ENCODE measurements at places on chromosomes 12 and 14.

DNA sequence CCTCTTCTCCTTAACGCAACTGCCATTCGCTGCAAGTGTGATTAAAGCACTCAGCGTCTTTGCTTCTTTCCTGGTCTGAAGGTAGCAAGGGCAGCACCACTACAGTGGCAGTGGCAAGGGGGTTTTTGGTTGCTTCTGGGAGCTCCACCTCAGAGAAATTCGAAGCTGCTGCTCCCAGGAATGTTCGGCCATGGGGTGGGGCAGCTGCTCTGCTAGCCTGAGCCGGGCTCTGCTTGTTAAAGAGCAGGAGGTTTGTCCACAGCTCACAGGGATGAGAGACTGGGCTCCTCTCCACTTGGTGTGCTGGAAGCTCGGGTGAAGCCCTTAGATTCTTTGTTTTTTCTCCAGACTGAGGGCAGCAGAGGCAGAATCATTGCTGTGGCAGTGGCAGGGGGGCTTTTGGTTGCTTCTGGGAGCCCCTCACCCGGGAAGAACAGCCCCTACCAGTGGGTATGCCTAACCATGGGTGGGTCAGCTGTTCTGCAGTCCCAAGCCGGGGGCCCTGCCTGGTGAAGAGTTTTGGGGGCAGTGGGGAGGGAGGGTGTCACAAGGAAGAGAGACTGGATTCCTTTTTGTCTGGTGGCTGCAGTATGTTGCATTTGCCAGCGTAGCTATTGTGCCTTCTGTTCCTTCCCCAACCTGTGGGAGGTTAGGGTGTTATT is 340.2 kb downstream of the AEBP2 start:
- no peak for DNase-seq

DNA sequence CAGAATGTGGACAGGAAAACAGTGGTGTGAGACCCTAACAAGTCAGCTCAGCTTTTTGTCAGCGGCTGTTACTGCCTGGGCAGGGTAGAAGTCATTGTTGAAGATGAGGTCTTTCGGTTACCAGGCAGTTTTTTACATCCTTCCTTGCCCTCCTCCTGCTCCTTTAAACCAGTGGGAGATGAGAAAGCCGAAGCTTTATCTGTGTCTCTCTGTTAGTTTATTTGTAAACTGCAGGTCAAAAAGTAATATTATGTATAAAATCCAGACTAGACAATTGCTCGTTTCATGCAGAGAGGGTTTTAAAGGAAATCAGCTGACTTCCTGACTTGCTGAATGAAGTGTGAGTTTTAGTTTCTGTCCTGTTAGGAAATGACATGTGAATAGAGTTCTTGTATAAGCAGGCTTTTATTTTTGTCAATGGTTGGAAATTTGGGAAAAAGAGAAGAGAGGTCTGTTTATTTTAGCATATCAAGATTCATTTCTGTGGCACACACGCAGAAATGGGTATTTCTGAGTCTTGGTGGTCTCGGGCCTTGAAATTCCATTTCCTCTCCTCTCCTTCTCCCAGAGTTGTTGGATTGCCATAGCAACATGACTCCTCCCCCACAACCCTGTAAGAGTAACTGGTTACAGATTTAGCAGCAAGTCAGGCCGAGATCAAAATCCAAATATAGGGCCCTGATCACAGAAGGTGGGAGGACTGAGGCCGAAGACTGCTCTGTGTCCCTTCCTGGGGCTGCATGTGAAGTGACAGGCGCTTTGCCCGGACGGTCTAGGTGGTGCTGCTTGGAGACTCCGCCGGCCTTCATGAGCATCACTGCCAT is 60.8 kb downstream of the SAMD4A start:
- DNase-seq, result peak; percentile 27

GRCh38 chr12:99392091-99392850 is 255.3 kb upstream of the GARIN6 start:
- DNase-seq, result no peak

DNA sequence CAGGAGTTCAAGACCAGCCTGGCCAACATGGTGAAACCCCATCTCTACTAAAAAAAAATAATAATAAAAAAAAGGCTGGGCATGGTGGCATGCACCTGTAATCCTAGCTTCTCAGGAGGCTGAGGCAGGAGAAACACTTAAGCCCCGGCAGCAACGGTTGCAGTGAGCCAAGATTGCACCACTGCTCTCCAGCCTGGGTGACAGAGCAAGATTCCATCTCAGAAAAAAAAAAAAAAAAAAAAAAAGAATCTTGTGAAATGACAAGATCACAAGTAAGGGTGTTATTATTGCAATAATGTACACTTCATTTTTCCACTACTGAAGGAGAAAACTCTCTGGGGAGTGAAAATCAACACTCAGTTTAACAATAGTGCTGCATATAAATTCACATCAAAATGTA is 8.8 kb upstream of the PTGR2 start:
- no peak for DNase-seq

DNA sequence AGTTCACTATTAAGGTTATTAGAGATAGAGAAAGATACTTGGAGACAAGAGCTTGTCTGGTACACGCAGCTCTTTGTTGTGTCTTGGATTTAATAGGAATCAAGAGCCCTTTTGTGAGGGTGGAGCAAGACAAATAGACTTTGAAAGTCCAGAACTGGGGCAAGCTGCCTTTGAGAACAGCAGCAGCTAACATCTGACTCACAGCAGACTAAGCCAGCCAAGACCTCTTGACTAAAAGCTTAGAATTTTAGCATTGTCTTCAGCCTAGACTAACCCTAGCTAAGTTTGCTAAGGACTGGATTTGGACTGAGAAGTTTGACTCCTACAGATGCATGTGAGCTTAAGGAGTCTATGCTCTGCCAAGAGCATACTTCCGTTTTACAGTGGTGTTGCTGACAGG is 201.9 kb upstream of the RBM19 start:
- DNase-seq, result no peak

DNA sequence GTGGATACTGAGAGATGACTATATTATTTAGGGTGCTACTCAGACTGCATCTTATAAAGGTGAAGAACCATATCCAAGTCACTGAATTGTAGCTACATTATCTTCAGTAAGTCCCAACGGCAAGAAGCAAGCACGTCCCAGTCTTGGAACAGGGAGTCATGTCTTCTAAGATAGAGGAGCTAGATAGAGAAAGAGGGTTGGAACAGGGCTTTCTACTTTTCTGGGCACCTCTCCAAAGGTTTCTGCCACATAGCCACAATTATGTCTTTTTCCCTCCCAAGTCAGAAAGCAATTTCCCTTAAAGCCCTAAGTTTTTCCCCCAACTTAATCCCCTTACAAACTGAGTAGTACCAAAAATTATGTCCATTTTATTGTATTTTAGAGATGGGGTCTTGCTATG is 22.4 kb downstream of the MAPK1IP1L start:
- DNase-seq, result no peak

- DNase-seq, result no peak
These were observed 2.5 kb downstream of the GSC start for GRCh38 chr14:94767321-94767878.

GRCh38 chr12:11927286-11927935 is 143.3 kb upstream of the BCL2L14 start:
- no peak for DNase-seq

- DNase-seq, result no peak
These were observed 485 bp downstream of the PPP4R4 start for GRCh38 chr14:94174604-94175010.

DNA sequence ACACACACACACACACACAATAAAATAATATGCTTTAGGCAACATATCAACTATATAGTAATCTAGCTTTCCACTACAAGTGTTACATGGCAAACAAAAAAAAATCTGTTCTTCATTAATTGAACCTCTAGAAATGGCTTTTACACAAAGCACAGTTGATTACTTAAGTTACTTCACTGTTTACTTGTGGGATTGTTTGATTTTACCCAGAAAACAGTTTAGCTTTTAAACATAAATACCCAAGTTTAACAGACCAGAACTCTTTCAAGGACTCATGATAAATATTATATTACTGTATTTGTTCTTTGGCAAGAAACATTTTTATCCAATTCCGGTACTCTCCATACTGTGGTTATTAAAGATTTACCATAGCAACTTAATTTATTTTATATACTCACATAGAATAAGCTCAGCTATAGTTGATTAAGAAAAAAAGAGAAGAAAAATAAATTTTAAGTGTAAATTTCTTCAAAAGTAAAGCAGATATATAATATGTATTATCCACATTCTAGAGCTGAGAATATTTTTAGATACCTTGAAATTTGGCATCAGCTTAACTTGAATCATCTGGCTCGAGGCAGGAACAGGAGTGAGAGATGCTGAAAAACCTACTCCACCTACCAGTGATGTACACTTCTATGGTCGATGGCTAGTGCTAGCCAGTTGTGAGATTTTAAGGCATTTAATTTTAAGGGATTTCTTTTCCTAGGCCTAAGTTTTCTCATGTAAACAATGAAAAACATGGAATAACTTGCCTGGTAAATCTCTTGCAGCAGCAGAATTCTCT is 126.0 kb downstream of the BTG1 start:
- no peak for DNase-seq

GRCh38 chr14:105492031-105492970 is 1.3 kb downstream of the TEDC1 start:
- DNase-seq, result no peak

DNA sequence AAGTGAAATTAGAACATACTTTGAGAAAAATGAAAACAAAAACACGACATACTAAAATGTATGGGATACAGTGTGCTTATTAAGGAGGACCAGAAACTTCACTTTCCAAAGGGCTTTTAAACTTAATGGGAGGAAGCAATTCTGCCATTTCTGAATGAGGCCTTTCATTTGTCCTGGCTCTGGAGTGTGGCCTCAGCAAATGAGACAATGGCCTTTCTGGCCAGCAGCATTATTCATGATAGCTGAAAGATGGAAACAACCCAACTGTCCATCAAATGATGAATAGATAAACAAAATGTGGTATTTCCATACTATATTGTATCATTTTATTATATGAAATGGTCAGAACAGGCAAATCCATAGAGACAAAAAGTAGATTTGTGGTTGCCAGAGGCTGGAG is 338.6 kb downstream of the CEP128 start:
- DNase-seq, result no peak

GRCh38 chr12:54028314-54029201 is at the start of gene HOXC6:
Gene HOXC6, plus strand, starts transcription at chr12:54028440. Its CDS starts 82 bp downstream, at chr12:54028522.
- no peak for DNase-seq

- no peak for DNase-seq
These were observed at the start of gene SIX1 for GRCh38 chr14:60648934-60649874. Gene SIX1, minus strand, starts transcription at chr14:60649477. Its CDS starts 288 bp downstream, at chr14:60649189.

GRCh38 chr14:72824051-72824450 is 69.8 kb downstream of the DPF3 start:
- DNase-seq, result no peak

- DNase-seq, result no peak
These were observed 118.8 kb downstream of the TPH2 start for GRCh38 chr12:72057330-72057914.

DNA sequence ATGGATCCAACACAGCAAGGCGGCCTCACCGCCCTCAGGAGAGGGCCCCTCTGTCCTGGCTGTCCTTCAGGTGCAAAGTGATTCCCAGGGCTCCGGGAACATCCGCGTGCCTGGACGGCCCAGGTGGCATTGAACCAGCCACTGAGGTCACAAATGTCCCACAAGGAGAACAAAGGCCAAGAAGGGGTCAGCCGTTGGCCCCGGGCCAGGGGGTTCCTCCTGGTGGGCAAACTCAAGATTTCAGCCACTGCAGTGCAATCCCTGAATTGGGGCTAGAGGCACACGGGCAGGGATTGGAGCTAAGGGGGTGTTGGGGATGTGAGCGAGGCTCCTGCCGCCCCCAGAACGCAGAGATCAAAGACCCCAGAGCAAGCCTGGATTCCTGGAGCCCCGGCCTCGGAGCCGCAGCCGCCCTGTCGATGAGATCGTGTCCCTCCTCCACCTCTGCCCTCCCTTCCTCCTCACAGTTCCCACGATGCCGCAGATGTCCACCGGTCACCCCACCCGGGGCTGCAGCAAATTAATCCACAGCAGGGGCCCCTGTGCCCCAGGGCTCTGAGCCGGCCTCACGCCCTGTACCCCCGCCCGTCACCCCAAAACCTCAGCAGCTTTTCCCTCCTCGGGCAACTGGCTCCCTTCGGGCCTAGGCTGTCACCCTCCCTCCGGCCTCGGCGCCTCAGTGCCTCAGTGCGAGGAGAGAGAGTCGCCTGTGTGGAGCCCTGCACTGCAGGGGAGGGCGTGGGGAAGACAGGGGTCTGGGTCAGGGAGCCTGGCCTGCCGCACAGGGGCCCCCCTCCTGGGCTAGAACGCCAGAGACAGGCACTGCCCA is 56.7 kb upstream of the GALNT9 start:
- no peak for DNase-seq

DNA sequence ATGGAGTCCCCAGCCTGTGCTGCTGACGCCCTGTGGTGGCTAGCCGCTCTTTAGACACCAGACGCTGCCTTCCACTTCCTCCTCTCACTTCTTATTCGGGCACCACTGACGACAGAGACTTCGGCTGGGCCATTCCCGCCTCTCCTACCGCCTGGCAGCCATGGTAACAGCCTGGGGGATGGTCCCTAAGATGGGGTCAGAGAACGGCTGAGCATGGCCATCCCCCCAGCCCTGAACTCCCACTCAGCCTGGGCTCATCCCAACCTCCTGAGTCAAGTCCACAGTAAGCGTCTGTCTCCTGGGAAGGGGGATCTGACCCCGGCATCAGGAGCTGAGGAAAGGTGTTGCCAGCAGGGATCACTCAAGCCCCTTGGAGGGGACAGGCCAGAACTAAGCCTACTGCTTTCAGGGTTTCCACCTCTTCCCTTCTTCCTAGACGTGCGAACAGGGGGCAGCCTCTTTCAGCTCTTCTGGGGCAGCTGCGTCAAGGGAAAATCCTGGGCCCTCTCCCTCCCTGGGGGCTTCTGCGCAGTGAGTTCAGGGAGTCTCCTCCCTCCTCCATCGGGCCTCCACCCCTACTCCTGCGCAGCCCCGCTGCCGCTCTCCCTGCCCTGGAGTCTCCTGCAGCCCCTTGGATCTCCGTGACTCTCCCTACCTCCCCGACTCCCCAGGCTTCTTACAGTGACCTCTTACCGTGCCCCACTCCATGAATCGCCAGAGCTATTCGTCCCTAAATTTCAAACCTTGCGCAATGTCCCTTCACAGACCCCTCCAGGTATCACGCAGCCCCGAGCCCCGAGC is 643 bp upstream of the TAMALIN start:
- DNase-seq, result no peak

DNA sequence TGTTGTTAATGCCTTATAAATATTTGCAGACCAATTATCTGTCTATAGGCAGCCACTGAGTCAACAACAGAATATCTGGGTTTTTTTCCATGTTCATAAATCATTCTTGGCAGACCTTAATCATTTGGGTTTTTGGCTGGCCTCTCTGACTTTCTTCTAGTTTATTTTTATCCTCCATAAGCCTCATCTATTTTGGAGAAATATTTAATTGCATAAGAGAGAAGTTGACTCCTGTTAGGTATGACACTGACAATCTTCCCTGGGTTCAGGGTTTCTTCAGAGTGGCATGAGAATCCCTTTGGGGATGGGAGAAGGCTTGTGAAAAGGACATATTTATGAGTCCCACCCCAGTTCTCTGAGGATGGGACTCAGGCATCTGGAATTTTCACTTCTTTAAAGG is 299.8 kb downstream of the NRXN3 start:
- DNase-seq, result no peak

GRCh38 chr12:4269279-4269991 is 4.1 kb upstream of the CCND2 start:
- peak; percentile 95 for DNase-seq
